ENCODE measurements at places on chromosomes 16 and 17.

DNA sequence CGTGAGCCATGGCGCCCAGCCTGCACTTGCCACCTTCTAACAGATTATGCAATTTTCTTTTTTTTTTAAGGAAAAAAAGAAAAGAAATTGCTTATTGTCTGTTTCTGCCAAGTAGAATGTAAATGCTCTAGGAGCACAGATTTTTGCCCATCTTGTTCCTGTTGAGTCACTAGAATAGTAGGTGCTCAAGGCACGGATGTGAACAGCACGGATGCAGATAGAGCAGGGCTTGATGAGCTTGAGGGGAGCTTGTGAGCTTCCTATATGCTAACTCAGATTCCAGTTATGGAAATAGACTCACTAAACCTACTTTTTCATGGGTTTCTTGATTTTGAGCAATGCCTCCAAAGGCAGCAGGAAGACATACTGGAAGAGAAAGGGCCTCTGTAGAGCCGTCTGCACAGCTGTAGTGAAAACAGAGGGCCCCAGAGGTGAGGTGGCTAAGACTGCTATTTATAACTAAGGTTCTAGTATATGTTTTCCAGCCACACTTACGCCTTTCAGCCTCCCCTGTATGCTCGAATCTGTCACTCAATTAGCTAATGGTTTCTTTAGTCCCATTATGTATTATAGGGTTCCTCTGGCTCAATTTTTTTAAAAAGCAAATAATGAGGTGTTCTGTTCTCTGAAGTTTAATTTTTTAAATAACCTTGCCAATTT, 72.8 kb downstream of the WWP2 start:
- DNase-seq = no peak

DNA sequence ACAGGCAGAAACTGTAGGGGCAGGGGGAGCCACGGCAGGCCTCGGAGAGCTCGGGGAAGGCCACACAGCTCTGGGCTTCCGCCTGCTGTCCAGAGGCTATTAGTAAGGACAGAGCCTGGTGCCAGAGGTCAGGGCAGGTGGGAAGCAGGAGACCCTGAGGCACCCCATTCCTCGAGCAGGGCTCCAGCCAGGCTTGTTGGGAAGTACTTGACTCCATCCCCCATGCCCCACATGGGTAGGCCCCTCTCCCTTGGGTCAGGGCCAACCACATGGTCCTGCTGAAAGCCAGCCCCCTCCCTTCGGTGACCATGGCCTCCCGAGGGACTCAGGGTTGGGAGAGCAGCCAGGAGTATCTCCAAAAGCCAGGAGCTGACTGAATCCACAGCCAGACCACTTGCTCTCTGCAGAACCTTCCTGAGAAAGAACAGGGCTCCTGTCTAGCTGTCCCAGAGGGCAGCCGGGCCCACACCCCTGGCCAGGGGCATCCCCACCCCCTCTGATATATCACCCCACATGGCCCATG, 17.4 kb upstream of the MPRIP start:
- no peak for DNase-seq

- DNase-seq = no peak
Measured at GRCh38 chr16:80100186-80100585, 440.6 kb upstream of the DYNLRB2 start.

DNA sequence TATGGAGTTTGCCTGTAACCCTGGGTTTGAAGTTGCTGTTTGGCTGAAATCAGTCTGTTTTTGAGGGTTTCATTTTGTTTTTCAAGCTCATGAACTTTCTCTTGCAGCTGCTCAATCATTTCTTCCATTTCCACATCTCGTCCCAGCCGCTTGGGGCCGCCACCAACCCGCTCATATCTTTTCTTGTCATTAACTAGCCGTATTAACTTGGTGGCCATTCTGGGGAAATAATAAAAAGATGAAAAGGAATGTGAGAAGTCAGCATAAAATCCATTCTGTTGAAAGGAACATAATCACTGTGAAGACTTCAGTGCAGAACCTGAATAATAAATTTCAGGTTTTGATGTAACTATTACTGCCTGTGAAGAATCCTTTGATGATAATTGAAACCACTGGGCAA, 11.5 kb downstream of the RPGRIP1L start:
- no peak for DNase-seq

DNA sequence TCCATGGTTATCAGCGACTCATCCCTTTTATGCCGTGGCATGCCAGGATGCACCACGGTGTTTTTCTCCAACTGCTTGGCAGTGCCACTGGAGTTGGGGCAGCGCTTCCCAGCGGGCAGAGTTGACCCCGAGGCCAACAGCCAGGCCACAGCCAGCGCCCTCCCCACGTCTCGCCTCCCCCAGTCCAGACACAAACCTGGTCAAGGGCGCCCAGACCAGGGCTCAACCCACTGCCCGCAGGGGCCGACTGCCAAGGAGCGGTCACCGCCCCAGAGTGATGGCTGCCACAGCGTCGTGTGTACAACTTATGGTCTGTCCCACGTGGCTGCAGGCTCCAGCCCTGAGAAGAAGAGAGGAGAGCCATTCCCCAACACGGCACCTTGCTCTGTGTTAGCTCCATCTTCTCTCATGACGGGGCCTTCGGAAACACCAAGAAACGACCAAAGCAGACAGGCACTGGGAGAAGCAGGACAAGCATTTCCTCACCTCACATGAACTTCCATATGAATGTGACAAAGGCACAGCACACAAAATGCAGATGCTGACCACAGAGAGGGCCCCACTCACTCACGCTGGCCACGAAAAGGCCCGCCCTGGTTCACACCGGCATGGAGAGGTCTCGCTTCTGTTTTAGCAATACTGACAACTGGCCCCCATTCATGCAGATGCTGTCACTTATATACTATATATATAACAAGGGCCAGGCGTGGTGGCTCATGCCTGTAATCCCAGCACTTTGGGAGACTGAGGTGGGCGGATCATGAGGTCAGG, 27.0 kb downstream of the AXIN1 start:
- no peak for DNase-seq

GRCh38 chr17:40358323-40359038, 6.1 kb downstream of the GJD3 start:
- no peak for DNase-seq

- no peak for DNase-seq
Measured at GRCh38 chr17:42760652-42761581, at the start of gene RAMP2. RAMP2 (plus strand) TSS chr17:42761227; CDS start chr17:42761262, 35 bp downstream.

DNA sequence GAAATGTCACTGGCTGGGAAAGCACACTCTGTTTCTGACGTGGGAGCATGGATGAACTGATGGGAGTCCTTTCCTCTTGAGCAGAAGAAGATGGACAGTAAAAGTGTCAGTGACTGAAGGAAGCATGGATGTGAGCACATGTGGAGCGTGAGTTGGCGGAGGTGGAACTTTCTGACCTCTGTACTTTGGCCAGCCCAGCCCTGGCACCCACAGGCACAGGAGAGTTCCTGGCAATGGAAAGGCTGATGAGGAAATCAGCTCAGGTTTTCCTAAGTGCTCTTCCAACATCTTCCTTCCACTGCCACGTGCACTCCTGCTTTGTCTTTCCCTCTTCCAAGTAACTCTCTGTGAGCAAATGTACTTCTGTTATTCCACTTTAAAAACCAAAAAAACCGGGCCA, 276.8 kb downstream of the NTN1 start:
- no peak for DNase-seq

DNA sequence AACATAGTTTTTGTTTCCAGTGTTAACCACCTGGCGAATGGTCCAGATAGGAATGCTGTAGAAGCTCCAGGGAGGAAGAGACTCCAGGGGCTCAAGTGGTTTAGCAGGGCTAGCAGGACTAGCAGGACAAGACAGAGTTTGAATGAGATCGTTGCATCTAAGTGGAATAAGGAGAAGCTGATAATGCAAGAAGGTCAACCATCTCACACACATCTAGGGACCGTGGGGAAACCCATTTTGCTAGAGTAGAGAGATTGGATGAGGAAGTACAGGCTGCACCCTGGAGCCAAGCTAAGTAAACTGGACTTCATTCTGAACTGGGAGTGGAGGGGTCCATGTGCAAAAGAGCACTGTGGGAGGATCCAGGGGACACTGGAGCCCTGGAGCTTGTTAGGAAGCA, 86.1 kb upstream of the HSBP1 start:
- DNase-seq = no peak

- DNase-seq = no peak
Measured at GRCh38 chr16:73713778-73714495, 582.7 kb upstream of the PSMD7 start.

- no peak for DNase-seq
Measured at GRCh38 chr16:66459878-66460277, 32.8 kb downstream of the BEAN1 start.

- DNase-seq = no peak
Measured at GRCh38 chr17:9367156-9367555, 208.5 kb downstream of the STX8 start.

GRCh38 chr17:70622368-70623260, 453.3 kb downstream of the KCNJ2 start:
- DNase-seq = no peak

- no peak for DNase-seq
Measured at GRCh38 chr16:76988526-76988925, 202.5 kb upstream of the MON1B start.

- DNase-seq = no peak
Measured at GRCh38 chr17:62670202-62670821, 42.8 kb downstream of the MRC2 start.

DNA sequence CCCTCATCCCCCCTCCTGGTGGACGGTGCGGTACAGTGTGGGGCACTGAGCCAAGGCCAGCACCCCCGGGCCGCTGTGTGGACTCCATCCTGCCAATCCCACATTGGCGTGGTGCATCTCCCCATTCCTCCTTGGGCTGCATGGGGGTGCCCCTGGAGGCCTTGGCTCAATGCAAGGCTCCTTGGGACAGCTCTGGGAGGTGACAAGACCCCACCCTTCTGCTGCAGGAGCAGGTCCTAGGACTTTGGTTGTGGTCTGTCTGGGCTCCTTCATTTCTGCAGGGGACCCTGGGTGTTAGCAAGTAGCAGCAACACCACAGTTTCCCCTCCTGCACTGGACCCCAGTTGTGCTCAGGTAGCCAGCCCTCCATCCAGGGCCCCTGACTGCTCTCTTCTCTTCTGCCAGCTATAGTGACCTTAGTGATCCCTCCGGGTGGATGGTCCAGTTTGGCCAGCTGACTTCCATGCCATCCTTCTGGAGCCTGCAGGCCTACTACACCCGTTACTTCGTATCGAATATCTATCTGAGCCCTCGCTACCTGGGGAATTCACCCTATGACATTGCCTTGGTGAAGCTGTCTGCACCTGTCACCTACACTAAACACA, 1.3 kb downstream of the PRSS21 start:
- no peak for DNase-seq

DNA sequence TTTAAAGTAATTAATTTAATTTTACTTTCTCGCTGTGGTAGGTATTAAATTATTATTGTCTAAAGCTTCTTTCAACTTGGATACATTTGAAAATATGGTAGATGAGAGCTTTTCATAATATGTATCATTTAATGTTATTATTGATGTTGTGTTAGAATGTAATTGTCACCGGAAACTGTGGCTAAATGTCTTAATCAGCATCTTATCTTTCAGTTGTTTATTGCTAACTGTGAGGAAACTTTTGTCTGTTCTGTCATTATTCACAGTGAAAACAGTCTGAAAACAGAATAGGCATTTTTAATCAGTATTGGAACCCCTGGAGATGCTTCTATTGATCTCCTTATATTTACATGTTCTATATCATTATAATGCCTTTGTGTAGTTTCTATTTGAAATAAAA, 120.7 kb downstream of the STXBP4 start:
- no peak for DNase-seq

- DNase-seq = no peak
Measured at GRCh38 chr17:63940584-63940983, 8.5 kb upstream of the CD79B start.

- no peak for DNase-seq
Measured at GRCh38 chr16:11042191-11042590, 97.8 kb downstream of the CLEC16A start.

GRCh38 chr17:82985428-82985805, 94.0 kb upstream of the METRNL start:
- DNase-seq = no peak

DNA sequence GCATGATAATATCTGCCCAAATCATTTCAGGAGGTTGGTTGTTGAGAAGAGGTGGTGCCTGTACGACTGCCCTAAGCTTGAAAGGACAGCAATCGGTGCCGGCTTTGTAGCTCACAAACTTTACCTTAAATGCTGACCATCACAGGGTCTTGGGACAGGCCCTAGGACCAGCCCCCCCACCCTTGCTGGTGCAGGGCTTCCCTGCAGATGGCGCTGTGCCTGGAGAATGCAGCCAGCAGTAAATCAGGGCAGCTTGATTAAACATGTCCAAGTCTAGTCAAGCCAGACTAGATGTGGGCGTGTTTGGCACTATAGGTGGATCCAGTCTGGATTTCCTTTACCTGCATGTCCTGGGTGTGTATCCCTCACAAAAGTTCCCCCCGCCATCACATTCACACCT, 135.5 kb upstream of the CRHR1 start:
- no peak for DNase-seq

DNA sequence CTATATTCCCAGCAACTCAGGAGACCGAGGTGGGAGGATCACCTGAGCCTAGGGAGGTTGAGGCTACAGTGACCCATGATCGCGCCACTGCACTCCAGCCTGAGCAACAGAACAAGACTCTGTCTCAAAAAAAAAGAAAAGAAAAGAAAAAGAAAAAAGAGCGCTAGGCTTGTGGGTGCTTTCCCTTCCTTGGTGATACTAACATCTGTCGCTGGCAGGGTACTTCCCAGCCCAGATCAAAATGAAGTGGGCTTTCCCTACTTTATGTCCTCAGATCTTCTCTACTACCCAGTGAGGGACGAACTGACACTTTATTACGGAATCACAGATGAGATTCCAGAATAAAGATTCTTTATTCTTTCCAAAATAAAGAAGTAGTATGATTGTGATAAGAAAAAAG, 103.8 kb upstream of the NOL11 start:
- DNase-seq = no peak

DNA sequence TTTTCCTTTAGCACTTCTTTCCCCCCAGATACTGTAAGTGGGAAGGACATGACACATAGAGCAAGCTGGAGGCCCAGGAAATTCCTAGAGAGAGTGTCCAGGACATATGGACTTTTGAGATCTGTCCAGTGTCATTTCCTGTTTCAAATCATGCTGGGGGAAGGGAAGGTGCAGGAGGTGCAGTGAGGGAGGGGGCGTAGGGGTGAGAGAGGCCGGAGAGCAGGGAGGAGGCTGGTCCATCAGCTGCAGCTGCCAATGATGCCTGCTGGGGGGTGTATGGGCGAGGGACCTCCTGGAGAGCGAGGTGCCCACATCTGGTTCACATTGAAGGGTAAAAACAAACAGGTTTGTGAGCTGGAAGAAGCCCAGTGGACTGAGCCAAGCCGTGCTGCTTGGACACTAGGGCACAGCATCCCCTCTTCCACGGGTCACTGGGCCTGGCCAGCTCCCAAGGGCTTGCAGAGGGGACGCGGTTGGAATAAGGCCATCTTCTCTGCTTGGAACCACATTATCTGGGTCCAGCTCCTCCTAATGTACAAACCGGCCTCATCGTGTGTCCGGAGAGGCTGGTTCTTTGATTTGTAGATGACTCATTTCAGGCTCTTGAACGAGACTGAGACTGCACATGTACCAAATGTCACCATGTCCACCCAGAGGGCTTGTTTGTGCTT, 70.4 kb upstream of the SMURF2 start:
- no peak for DNase-seq

Data from retinal pigment epithelial cell (primary cell).